T-cell (primary cell): ENCODE measurements at places on chromosomes 12 and 14. TPM values are rescaled to one million over a fixed set of nuclear protein-coding genes. Genes with fewer than 3 reads are reported as not detected.

DNA sequence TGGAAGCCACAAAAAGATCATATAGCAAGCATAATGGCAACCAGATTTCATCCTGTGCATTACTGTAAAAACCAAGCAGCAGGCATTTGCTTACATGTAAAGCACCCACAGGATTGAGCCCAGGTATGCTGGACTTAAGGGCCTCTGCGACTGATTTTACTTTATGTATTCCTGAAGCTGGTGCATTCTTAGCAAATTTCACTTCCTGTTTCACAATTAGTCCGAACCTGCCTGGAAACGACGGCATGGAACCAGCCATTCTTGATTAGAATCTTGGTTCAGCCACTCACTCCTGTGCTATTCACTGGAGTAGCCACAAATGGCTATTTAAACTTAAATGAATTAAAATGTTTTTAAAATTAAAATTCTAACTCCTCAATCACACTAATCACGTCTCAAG is 239.2 kb downstream of the NUAK1 start:
- no peaks in the 10 kb centered on the region for H3K27me3 ChIP-seq
- no peak for DNase-seq
- H3K27ac ChIP-seq, result no peak overlapping the region
- no peaks in the 10 kb centered on the region for H3K36me3 ChIP-seq
- H3K4me3 ChIP-seq, result no peak overlapping the region

DNA sequence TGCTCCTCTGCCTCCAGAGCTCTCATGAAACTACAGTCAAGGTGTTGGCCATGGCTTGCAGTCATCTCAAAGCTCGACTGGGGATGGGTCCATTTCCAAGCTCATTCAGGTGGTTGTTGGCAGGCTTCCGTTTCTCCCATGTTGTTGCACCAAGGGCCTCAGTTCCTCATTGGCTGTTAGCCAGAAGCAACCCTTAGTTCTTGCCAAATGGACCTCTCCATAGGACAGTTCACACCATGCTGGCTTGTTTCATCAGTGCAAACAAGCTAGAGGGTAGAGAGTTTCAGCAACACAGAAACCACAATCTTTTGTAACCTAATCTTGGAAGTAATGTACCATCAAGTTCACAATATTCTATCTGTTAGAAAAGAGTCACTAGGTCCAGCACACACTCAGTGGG is 22.7 kb upstream of the PPM1A start:
- no peaks in the 10 kb centered on the region for H3K27me3 ChIP-seq
- H3K4me3 ChIP-seq, result no peak overlapping the region
- H3K27ac ChIP-seq, result no peak overlapping the region
- no peaks in the 10 kb centered on the region for H3K4me1 ChIP-seq
- no peaks in the 10 kb centered on the region for H3K36me3 ChIP-seq

KRT81 gene
- 0.76 TPM for total RNA-seq

COX8C gene
- total RNA-seq, result not detected

SMCO2 gene
- not detected for total RNA-seq

SRRM4 gene
- total RNA-seq, result not detected

GRCh38 chr12:102227954-102228353 is 30.3 kb upstream of the PMCH start:
- DNase-seq, result no peak
- H3K4me1 ChIP-seq, result no peaks in the 10 kb centered on the region
- no peaks in the 10 kb centered on the region for H3K27me3 ChIP-seq
- no peaks in the 10 kb centered on the region for H3K36me3 ChIP-seq
- H3K4me3 ChIP-seq, result no peak overlapping the region

- no peak overlapping the region for H3K4me3 ChIP-seq
- no peak for DNase-seq
- H3K27ac ChIP-seq, result no peak overlapping the region
- H3K36me3 ChIP-seq, result no peaks in the 10 kb centered on the region
Measured at GRCh38 chr12:106084014-106084671, 54.6 kb downstream of the NUAK1 start.
